ENCODE measurements at places on chromosomes 7 and 10. TPM values are rescaled to one million over a fixed set of nuclear protein-coding genes. Genes with fewer than 3 reads are reported as not detected.
A peak's percentile ranks its signal among the peaks of the same experiment; 100 is the strongest.

GRCh38 chr7:84236398-84236797, 41.8 kb upstream of the SEMA3A start:
- no peak for DNase-seq

DNA sequence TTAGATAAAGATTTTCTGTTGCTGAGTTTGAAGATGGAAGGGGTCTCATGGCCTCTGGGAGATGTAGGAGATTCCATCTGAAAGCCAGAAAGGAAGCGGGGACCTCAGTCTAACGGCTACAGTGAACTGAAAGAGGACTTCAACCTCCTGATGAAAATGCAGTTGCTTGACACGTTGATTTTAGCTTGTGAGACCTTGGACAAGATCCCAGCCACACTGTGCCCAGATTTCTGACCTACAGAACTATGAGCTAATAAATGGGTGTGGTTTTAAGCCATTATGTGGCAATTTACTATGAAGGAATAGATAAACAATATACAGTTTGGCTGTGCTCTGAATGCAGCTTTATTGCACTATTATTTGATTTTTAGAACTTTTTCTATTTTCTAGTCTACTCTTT, 342.3 kb upstream of the SEMA3D start:
- DNase-seq: peak; percentile 31

- no peak for DNase-seq
Measured at GRCh38 chr10:72418679-72419078, 64.0 kb upstream of the DNAJB12 start.

GRCh38 chr10:94216201-94216600, 146.5 kb downstream of the NOC3L start:
- DNase-seq: no peak

DNA sequence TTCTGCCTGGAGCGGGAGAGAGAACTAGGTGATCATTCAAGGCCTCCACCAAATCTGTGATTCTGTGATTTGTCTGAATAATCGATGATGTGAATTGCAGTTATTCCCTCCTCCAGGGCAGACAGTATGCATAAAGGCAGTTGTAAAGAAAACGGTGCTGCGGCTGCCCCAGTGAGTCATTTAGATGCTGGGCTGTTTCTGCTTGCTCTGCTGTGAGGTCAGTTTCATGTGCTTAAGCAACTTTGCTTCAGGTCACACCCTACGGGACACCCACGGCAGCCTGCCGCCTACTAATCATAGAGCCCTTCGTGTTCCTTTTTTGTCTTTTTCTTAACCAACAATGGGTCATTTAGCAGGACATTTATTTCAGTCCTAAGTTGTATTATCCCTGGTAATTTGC, 158.1 kb upstream of the PITRM1 start:
- DNase-seq: peak; percentile 74

DNA sequence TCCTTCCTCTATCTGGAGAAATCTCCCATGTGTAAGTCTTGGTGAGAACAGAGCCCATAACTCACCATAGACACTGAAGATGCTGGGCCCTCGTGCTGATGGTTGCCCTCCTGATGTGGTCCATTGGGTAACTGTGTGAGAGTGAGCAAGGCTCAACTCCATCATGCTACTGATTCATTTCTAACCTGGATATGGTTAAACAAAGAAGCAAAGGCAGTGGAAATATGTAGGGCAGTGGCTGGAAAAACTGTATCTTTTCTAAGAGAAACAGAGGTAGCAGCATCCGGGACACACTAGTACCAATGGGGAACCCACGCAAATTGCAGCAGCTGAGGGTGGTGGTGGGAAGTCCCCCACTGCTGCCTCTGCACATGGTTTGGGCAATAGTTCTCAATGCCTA, 221.7 kb downstream of the KLF6 start:
- no peak for DNase-seq

DNA sequence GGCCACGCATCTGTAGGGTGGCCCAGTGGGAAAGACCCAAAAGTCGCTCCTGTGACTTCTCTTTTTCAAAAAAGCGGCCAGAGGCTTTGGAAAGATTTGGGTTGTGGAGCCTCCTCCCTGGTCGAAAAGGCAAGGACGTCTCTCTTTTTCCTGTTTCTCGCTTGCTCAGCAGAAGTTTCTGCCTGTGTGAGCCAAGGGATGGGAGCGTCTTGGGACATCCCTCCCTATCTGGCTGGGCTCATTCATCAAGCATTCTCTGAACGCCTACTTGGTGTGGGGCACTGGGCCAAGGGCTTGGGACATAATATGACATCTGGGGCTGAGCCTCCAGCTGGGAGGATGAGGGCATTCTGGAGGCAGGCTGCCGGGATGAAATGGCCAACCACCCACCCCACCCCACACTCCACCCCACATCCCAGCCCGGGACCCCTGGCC, 120.9 kb downstream of the C10orf105 start:
- DNase-seq: peak; percentile 57

DNA sequence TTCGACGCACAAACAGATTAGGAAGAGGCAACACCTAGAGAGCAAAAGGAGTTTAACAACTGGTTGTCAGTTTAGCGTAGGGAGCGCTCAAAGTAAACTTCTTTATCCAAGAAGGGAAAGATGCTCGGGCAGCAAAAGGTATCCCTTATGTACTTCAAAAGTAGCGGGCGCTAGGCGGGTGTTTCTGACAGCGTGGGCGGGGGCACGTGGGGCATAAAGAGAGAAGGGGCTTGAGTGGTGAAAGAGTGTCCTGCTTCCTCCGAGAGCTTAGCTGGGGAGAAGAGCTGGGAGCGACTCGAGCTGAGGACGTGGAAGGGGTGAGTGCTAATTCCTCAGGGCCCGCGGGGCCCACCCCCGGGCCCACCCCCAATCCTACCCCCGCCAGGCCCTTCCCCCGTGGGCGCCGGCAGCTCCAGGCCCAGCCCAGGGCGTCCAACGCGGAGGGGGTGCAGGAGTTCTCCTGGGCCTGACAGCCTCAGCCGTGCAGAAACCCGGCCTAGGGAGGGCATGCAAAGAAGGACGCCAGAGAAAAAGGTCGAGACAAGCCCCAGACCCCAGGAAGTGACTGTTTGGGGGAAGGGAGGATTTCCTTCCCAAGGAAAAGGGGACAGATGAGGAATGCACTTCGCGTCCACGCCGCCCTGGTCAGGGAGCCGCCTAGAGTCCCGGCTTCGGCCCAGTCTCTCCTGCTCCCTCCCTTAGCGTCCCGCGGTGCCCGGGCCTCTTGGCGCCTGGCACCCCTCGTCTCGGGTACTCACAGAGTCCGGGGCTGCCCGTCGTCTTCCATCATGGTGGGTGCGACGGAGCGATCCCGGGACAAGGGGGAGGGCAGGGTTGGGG, 868 bp downstream of the TIAL1 start:
- peak; percentile 69 for DNase-seq

DNA sequence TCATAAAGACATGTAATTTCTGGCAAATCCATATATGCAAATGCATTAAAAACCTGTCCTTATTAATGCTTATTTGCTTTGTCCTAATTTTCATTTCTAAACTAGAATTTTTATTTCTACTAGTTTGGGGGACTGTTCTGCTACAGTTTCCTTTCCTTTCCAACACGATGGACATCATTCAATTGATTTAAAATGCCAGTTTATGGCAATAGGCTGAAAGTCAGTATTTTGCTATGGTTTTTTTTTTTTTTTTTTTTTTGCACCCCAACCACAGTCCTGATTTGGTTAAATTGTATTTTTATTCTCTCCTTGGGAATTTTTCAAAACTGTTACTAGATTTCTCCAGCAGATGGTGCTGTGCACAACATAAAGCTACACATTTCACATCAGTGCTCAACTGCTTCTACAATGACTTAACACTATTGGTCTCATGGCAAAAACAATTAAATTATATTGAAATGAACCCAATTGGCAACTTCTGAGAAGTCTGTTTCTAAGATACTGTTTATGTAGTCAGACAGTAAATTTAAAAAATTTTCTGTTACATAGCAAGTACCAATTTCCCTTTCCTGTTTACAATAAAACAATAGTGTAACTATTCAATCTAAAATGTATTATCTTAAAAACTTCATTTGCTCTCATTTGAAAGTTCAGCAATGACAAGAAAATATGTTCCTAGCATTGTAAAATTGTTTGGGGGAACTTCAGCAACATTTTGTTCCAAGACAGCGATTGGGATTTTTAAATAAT, 193.8 kb upstream of the CCDC6 start:
- DNase-seq: peak; percentile 72

- DNase-seq: no peak
Measured at GRCh38 chr7:150715293-150715692, 1.1 kb upstream of the GIMAP1 start.

DNA sequence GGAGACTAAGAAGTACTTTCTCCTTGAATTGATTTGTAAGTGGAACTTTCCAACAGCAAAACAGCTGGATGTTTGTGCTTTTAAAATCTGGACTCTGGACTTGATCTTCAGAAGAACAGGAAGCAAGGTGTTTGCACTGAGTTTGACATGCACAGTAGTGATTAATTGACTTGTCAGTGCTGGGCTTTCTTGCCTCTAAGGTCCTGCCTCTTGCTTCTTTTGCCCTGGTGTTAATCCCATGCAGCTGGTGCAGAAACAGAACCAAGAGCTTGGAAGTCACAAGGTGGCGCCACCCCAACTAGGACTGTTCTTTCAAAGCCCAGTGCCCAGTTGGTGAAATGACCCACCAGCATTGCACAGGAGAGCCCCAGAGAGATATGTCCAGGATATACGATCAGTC, 66.8 kb upstream of the SEPHS1 start:
- DNase-seq: peak; percentile 59

- no peak for DNase-seq
Measured at GRCh38 chr7:107206706-107207105, 37.9 kb downstream of the HBP1 start.

DNA sequence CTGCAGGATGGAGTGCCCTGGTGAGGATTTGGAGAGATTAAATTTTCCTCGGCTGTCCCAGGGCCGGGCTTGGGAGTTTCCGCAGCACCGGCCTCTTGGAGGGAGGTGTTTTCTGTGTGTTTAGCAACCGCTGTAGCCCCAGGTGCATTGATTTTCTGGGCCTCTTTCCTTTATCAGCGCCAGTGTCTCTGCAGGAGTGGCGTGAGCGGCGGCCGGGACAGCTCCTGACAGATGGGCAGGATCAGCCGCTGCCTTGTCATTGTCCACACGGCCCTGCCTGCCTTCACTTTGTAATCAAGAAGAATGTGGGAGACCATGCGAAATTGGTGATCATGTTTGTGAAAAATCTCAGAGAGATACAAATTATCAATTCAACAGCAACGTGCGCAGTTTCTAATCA, 32.4 kb downstream of the NKX6-2 start:
- no peak for DNase-seq

- DNase-seq: no peak
Measured at GRCh38 chr10:124049484-124049883, 43.9 kb downstream of the CHST15 start.

- no peak for DNase-seq
Measured at GRCh38 chr10:45473126-45473525, 99.1 kb downstream of the ALOX5 start.

DNA sequence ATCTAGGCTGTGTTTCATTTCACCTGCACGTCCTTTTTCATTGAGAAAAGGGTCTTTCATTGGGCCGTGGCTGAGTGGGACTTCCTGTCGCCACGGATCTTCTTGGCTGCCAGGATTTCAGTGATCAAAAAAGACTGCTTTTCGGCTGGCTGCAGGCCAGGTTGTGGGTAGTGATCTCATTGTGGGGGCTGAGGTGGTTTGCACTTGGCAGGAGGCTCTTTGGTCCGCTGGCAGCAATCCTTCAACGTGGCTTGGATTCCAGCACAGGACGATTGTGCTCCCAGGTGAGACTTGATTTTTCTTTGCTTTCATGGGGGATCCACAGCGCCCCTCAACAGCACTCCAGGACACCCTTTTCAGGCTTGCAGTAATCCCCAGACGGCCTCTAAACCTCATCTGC, 29.0 kb upstream of the ZNF273 start:
- no peak for DNase-seq

DNA sequence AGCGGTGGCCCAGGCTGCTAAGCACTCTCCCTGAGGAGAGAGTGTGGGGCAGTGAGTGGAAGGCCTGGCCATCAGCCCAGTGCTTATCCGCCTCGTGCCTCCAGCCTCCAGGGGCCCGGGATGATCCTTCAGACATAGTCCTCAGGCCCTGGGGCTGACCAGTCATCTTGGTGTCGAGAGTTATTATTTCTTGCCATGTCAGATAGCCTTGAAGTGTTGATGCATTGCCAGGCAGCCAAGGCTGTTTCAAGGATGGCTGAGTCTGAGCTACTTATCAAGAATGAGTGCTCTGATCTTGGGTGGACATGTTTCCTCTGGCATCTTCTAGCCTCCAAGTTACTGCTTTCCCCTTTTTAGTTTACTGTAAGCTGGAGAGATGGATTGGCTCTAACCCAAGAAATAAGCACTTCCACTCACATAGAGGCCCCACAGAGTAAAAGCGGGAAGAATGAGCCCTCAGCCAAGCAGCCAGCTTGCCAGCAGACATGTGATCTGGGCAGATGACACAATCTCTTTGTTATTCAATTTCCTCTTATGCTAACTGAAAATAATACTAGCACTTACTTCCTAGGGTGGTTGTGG, 136.5 kb upstream of the NAMPT start:
- peak; percentile 72 for DNase-seq

DNA sequence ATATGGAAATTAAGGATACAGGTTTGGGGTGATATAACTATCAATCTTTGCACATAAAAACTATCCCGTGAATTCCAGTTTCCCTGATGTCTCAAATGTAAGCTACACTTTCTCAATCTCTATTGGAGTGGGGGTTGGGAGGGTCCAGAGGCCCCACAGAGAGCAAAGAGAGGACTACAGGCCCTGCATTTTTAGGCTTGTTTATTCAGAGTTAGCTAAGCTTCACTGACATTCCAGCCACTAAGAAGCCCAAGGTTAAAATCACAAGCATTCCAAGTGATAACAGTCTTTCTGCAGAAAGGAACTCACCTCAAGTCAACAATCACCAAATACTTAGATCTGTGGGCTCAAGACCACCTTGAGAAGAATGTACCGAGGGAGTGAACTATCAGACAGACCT, 31.6 kb upstream of the LAMB1 start:
- DNase-seq: peak; percentile 41

- no peak for DNase-seq
Measured at GRCh38 chr7:77866370-77866769, 67.8 kb downstream of the PHTF2 start.

The FEZF1 gene
- total RNA-seq: not detected

The TRUB1 gene
- total RNA-seq: 29.0 TPM

The OR2A1 gene
- not detected for total RNA-seq

The VSTM2A gene
- not detected for total RNA-seq

The CCDC3 gene
- total RNA-seq: 13.6 TPM

The ANKRD22 gene
- total RNA-seq: 4.2 TPM

The ZCWPW1 gene
- total RNA-seq: 1.8 TPM

The HOXA3 gene
- total RNA-seq: 3.0 TPM

The TEX47 gene
- not detected for total RNA-seq

The CPA4 gene
- 2.1 TPM for total RNA-seq

The PTN gene
- 63.5 TPM for total RNA-seq

The EPHB4 gene
- 61.1 TPM for total RNA-seq

Data from hepatocyte (in vitro differentiated cells).